ENCODE measurements at places on chromosomes 3 and 15.

- DNase-seq, result no peak
Observed at GRCh38 chr3:10322352-10322710, 1.4 kb upstream of the SEC13 start.

GRCh38 chr15:73139041-73139743 lies 86.9 kb downstream of the NEO1 start:
- no peak for DNase-seq

- peak; percentile 92 for DNase-seq
Observed at GRCh38 chr15:42495361-42496212, at the start of gene SNAP23. TSS of gene SNAP23 (plus strand) at chr15:42495634. CDS start at chr15:42511847, 16,213 bp downstream.

DNA sequence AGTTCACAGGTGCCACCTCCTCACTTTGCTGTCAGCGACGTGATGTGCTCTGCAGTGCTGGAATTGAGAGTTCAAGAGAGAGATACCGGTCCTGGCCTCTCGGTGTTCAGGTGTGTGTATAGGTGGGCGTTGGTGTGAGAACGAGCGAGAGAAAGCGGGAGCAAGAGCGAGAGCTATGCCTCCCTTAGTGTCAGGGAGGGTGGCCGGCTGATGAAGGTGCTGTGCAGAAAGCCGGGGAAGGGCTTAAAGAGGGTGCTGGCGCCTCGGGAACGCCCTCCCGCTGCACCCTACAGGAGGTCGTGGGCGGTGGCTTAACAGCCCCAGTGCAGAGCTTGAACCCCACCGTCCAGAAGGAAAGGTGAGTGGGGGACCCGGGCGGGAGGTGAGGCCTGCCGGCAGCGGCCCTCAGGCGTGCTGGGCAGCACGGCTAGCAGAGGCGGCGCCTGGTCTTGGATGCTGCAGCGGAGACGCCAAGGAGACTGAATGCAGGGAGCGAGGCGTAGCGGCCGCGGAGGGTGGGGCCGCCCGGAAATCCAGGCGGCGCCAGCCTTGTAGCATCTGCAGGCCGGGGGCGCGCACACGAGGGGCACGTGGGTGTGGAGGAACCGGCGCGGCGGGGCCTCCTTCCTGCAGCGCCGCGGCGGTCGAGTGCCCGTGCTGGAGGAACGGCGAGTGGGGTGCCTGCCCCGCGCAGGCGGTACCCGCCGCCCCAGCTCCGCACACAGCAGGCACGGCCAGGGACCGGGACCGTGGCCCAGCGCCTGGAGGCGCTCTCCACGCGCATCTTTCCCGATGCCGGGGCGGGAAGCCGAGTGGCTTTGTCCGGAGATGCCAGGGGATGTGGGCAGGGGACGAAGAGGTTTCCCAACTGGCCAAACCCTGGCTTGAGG lies 246.8 kb upstream of the TOPAZ1 start:
- DNase-seq, result peak; percentile 78

DNA sequence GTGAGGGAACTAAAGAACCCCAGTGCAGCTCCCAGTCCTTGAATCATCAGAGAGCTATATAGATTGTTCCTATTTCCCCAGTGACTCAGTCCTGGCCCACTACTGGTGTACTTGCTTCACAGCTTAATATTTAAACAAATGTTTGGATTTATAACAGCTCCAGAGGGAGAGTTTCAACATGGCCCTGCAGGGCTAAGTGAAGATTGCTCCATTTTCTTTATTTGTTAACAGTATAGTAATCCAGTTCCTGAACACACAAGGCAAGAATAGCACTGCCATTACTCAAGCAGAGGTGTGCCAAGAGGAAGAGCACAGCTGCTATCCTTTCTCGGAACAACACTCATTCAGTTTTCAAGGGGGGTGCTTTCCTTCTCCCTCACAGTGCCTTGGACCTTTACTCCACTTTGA lies 6.5 kb downstream of the SQOR start:
- DNase-seq, result no peak

DNA sequence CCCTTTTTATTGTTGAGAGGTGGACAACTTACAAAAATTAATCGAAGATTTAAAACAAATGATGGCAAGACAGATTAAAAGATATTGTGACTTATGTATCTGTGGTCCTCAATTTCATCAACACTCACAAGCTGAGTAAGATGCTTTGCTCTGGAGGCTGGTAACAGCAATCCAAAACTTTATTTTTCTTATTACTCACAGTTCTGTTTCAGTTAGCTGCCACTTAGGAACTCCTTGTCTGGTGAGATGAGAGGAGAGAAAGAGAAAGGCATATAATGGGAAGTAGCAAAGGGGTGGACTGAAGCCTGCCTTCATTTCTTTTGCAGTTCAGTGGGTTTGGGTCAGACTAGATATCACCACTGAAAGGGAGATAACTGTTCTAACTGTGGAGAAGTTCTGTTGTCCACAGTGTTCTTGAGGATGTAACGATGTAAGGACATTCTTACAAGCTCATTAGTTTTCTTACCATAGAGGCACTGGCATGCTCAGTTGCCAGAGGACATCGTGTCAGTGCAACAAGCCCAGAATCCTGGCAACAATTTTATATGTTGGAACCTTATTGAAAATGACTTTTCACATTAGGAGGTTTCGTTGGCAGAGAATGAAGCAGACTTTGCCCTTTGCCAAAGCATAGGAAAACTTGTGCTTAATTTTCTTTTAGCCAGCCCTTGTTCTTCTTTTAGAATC lies 93.6 kb downstream of the PLCL2 start:
- no peak for DNase-seq

- DNase-seq, result no peak
Observed at GRCh38 chr15:82647835-82648256, 683 bp upstream of the CPEB1 start.

- DNase-seq, result no peak
Observed at GRCh38 chr3:146191051-146191450, 30.1 kb upstream of the PLOD2 start.

DNA sequence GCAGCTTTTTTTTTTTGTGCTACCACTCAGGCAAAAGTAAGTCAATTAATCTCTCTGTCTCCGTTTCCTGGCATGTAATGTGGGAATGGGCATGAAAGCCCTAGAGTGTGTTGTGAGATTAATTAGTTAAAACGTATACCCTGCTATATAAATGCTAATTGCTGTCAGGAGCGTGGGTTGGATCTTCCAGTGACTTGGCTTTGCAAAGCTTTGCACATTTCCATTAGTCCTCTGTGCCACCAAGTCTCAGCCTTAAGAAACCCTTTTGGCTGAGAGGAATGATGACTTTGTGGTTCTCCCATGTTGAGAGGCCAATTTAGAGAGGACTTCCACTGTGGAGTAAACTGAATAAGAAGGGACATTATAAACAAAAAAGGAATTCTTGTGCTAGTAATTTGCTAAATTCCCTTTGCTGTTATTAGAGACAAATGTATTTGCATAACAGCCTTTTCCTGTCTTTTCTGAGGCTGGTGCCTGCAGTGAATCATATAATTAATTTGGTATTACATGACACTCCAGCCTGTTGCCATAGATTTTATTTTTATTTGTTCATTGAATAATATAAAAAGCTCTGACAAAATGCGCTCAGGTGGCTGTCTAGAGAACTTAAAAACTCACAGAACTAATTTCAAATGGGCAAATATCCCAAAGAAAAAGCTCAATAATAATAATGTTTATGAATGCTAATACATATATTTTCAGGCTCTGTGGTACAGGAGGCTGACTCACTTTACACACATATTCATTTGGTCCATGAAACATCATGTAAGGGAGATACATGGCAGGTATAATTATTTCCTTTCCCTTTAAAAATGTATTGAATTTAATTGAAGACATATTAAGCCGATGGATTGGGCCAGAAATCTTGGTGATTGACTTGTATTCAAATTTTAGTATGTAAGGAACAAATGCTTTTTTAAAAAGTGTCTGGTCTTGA lies 82.7 kb downstream of the IL1RAP start:
- no peak for DNase-seq

DNA sequence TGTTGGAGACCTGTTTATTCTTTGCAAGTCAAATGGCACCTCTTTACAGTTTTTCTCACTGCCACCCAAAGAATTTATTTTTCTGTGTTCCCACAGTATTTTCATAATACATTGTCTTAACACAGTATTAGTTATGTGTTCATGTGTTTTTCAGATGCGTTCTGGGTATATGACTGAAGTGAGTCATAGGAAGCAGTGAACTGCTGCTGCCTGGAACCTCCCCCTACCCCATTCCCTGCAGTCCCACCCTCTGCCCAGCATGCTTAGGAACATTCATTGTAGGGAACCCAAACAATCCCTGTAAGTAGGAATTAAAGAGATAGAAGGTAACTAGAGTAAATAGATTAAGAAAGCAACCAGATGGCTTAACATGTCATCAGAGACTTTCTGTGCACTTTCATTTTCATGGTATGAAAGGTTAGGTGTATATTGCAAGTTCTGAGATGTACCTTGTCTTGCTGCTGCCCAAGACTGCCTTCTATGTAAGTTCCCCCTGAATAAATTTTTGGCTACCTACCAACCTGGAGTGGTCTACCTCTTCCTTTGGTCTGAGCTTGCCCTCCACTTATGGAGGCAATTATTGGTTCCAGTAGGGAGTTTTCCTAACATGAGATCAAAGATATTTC lies 21.9 kb upstream of the SQOR start:
- no peak for DNase-seq

- no peak for DNase-seq
Observed at GRCh38 chr15:35618260-35619188, 72.6 kb upstream of the DPH6 start.

- DNase-seq, result no peak
Observed at GRCh38 chr3:9450991-9451390, 53.6 kb downstream of the SETD5 start.

DNA sequence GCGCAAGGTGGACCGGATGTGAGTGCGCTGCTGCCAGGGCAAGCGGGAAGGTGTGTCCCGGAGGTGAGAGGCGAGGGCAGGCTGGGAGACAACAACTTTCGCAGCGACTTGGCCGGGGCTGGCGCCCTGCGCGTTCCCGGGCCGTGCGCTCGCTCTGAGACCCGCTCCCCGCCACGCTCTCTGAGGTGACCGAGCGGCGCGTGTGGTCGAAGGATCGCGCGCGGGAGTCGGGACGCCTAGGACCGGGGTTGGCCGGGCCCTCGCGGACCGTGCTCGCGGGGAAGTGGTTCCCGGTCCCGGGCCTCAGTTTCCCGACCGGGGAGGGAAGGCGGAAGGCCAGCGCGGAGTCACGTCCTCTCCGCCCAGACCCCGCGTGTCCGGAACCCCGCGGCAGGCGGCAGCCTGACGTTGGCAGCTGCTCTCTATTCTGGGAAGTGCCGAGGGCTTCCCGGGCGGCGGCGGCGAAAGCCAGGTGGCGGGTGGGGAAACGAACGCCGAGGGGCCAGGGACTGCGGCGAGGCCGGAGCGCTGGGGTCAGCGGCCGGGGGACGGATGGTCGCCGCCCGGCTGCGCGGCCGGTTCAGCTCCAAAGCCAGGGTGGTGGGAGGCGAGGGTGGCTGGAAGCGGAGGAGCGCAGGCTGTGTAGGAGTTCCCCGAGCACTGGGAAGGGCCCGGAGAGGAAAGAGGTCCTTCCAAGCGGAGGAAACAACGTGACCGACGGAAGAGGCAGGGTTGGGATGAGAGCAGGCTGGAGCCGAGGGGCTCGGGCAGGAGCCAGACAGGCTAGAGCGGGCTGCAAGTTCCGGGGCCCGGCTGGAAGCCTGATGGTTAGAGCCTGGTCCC lies 1.0 kb upstream of the IGF2BP2 start:
- no peak for DNase-seq

Measured in anterior cingulate cortex (tissue), 58 donors.